ENCODE measurements at places on chromosomes 13 and 19.

- no peaks in the 10 kb centered on the region for H3K4me1 ChIP-seq
- no peaks in the 10 kb centered on the region for H3K36me3 ChIP-seq
- peak overlapping the region; percentile 30 for H3K4me3 ChIP-seq
Observed at GRCh38 chr13:98761126-98761985, 8.9 kb upstream of the SLC15A1 start.

DNA sequence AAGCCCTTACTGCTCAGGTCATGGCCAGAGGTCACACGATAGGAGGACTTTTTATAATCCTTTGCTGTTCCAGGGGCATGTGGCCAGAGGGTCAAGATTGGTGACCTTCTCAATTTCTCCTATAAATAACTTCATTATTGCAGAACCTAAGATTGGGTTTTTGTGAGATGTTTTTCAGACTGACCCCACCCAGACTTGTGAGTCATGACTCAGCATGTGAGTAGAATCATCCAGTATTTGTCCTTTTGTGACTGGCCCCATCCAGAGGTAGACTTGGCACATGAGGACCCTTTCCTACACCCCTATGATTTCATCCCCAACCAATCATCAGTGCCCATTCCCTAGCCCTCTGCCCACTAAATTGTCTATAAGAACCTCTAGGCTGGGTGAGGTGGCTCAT lies 84.5 kb upstream of the ABCC4 start:
- no peaks in the 10 kb centered on the region for H3K36me3 ChIP-seq
- H3K27me3 ChIP-seq: no peaks in the 10 kb centered on the region
- DNase-seq: no peak
- H3K4me3 ChIP-seq: no peak overlapping the region
- peaks cover 22% of the 10 kb centered on the region for H3K4me1 ChIP-seq
- H3K27ac ChIP-seq: no peak overlapping the region

GRCh38 chr13:113110048-113110851 lies 4.7 kb downstream of the F7 start:
- H3K27me3 ChIP-seq: no peaks in the 10 kb centered on the region
- no peaks in the 10 kb centered on the region for H3K36me3 ChIP-seq
- no peak overlapping the region for H3K27ac ChIP-seq

DNA sequence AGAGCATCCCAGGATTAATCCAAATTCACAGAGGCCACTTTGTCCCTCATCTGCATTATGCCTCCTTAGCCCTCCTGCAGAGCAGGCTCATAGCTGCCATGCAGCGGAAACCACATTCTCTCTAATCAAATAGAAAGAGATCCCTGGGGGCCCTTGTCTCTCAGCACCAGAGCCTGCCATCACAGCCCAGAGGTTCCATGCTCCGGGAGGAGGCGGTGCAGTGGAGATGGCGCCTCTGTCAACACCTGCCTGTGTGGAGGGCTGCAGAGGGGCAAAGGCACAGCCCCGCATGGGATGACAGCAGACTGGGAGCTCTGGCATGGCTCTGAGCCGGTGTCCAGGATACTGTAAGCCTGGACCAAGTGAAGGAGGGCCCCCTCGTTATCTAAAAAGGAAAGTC lies 111.3 kb downstream of the SLC7A1 start:
- H3K27me3 ChIP-seq: no peaks in the 10 kb centered on the region
- no peaks in the 10 kb centered on the region for H3K4me1 ChIP-seq
- H3K4me3 ChIP-seq: no peak overlapping the region
- no peak overlapping the region for H3K27ac ChIP-seq
- H3K36me3 ChIP-seq: no peaks in the 10 kb centered on the region

GRCh38 chr13:107395927-107396662 lies 819.2 kb downstream of the LIG4 start:
- no peaks in the 10 kb centered on the region for H3K27me3 ChIP-seq
- H3K27ac ChIP-seq: no peak overlapping the region
- no peaks in the 10 kb centered on the region for H3K4me1 ChIP-seq
- H3K4me3 ChIP-seq: no peak overlapping the region
- no peak for DNase-seq

DNA sequence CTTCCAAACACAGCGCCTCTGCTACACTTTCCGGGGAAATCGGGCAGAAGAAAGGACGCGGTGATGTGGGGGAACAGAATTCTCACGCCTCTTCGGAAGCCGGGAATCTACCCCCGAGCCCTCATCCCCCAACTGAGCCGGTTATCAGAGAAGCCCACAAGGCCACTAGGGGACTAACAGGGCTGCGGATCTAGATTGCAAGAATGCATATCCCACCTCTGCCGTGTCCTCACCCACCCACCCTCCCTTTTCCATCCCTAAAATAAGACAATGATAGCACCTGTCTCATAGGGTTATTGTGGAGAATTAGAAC lies 1.1 kb downstream of the IGFLR1 start:
- H3K4me1 ChIP-seq: peaks cover 31% of the 10 kb centered on the region
- H3K4me3 ChIP-seq: peak overlapping the region; percentile 66
- DNase-seq: no peak
- H3K36me3 ChIP-seq: no peaks in the 10 kb centered on the region
- H3K27ac ChIP-seq: peak overlapping the region; percentile 66

- H3K4me3 ChIP-seq: no peak overlapping the region
- H3K27ac ChIP-seq: no peak overlapping the region
- H3K4me1 ChIP-seq: peaks cover 15% of the 10 kb centered on the region
- H3K27me3 ChIP-seq: no peaks in the 10 kb centered on the region
Observed at GRCh38 chr13:43389983-43390382, 366.6 kb downstream of the DNAJC15 start.

DNA sequence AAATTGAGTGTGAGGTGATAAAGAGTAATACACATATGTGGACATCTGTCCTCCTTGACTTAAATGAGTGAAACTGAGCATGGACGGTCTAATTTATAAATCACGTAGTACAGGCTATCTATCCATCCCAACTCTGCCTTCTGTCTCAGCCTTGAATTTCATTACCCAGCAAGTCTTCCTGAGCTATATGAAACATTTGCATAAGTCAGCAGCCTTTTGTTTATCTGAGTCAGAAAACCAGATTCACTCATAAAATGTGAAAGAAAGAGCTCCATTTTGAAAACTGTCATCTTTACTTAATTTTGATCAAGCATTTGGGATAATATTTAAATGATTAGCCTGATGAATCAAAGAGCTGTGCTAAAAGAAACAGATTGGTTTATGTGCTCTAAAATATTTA lies 197.9 kb downstream of the LHFPL6 start:
- H3K27me3 ChIP-seq: no peaks in the 10 kb centered on the region
- no peaks in the 10 kb centered on the region for H3K36me3 ChIP-seq
- no peak overlapping the region for H3K27ac ChIP-seq
- no peak overlapping the region for H3K4me3 ChIP-seq
- H3K4me1 ChIP-seq: peaks cover 24% of the 10 kb centered on the region

GRCh38 chr13:113864273-113864890 lies 506 bp upstream of the GAS6 start:
- H3K36me3 ChIP-seq: no peaks in the 10 kb centered on the region
- no peaks in the 10 kb centered on the region for H3K27me3 ChIP-seq
- peak overlapping the region; percentile 63 for H3K4me3 ChIP-seq

DNA sequence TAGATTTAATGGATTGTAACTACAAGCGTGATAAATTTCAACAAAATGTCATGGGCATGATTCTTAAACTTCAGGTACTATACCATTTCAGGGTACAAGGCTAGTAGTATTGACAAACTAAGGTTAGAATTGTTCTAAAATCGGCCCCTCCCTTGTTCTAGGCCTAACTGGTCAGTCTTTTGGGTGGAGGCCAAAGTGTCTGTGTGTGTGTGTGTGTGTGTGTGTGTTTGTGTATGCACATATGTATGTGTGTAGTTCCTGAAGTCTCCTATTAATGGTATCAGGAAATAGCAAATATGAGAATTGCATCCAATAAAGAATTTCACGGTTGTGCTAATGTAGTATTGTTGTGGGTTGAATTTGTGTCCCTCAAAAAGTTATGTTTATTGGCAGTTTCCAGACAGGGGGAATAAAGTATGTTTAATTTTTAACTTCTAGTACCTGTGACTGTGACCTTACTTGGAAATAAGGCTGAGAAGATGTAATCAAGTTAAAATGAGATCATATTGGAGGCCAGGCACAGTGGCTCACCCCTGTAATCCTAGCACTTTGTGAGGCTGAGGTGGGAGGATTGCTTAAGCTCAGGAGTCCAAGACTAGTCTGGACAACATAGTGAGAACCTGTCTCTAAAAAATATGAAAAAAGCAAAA lies 119.2 kb downstream of the KLF5 start:
- no peak for DNase-seq
- H3K4me1 ChIP-seq: peaks cover 1% of the 10 kb centered on the region
- H3K4me3 ChIP-seq: no peak overlapping the region
- no peak overlapping the region for H3K27ac ChIP-seq
- H3K36me3 ChIP-seq: no peaks in the 10 kb centered on the region
- H3K27me3 ChIP-seq: no peaks in the 10 kb centered on the region

DNA sequence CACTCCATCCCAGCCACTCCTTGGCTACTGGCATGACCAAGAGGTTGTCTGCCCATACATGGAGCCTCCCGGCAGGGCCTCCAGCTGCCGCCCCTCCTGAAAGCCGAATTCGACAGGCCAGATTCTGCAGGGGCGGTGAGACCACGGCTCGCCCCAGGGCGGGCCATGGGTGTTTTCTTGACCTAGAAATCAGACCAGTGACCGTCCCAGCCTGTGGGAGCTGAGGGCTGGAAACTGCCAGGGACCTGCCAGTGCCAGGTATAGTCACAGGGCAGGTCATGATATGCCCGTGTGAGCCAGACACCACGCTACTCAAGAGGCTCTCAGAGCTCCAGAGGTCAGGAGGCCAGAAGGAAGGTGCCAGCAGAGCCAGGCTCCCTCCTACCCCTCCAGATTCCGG lies 16.8 kb downstream of the DAPK3 start:
- H3K27ac ChIP-seq: no peak overlapping the region
- peaks cover 16% of the 10 kb centered on the region for H3K36me3 ChIP-seq
- no peak for DNase-seq
- peaks cover 14% of the 10 kb centered on the region for H3K4me1 ChIP-seq
- H3K4me3 ChIP-seq: no peak overlapping the region
- H3K27me3 ChIP-seq: no peaks in the 10 kb centered on the region

DNA sequence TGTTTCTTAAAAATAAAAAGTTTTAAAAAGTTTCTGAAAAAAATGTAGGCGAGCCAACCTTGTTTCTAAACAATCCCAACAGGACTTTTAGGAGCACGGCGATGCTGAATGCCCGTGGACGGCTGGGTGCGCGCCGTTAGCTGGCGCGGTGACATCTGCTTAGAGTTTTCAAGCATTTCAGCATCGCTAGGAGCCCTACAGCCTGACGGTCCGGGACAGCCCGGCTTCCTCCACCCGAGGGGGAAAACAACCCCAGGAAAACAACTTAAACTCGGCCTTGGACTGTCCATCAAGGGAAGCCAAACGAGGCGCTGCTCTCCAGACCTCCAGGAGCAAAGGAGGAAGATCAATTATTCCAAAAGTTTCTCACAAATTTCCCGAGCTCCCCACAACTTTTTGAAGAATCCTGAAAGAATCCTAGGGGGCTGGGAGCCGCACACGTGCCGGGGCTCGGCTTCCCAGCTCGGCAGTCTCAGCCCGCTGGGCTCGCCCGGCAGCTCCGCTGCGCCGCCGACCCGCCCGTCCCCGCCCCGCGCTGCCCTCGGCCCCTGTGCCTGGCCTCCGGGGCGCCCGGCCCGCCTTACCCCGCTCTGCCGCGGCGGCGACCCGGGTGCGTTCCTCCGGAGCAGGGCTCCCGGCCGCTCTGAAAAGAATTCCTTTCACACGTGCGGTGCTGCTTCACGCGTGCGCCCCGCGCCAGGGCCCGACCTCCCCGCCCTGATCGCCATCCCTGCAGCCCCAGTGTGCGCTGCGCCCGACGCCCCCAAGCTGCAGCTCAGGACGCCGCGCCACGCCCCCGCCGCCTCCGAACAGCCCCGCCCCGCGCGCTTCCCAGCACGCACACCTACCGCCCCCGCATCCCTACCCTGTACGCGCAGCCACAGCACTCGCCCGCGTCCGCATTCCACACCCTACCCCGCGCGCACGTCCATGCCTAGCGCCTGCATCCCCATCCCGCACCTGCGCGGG lies at the start of gene GJA3:
GJA3 (minus strand) TSS at position 747 of the 969 bp plus-strand sequence. CDS start 17,764 bp downstream, outside the sequence.
- no peaks in the 10 kb centered on the region for H3K36me3 ChIP-seq
- no peaks in the 10 kb centered on the region for H3K27me3 ChIP-seq
- no peak for DNase-seq
- no peak within 1 kb of the TSS for H3K27ac ChIP-seq
- peak within 1 kb of the TSS; percentile 40 for H3K4me3 ChIP-seq

DNA sequence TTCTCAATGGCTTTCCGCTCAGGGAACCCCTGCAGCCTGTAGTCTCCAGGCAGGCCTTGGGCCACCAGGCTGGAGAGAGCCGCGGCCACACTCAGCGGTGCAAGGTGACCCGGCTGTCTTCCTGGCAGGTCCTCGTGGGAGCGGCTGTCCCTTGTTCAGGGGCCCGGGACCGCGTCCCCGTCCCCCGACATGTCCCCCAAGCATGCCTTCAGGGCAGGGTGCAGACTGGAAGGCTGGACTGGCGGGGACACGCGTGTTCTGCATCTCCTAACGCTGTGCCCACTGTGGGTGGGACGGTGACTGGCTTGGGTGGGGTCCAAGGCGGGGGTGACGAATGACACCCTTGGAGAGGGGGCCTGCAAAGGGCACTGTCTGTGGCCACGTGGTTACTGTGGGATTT lies 93.6 kb downstream of the WTIP start:
- DNase-seq: peak; percentile 64
- H3K4me1 ChIP-seq: peaks cover 5% of the 10 kb centered on the region
- H3K27ac ChIP-seq: no peak overlapping the region

GRCh38 chr13:30340331-30341250 lies 33.2 kb upstream of the KATNAL1 start:
- no peaks in the 10 kb centered on the region for H3K27me3 ChIP-seq
- peaks cover 60% of the 10 kb centered on the region for H3K4me1 ChIP-seq
- H3K27ac ChIP-seq: peak overlapping the region; percentile 90
- no peaks in the 10 kb centered on the region for H3K36me3 ChIP-seq

GRCh38 chr19:10118960-10119359 lies 739 bp downstream of the EIF3G start:
- H3K4me1 ChIP-seq: peaks cover 35% of the 10 kb centered on the region
- peak overlapping the region; percentile 75 for H3K4me3 ChIP-seq
- peaks cover 37% of the 10 kb centered on the region for H3K36me3 ChIP-seq
- no peak for DNase-seq
- H3K27ac ChIP-seq: peak overlapping the region; percentile 75

DNA sequence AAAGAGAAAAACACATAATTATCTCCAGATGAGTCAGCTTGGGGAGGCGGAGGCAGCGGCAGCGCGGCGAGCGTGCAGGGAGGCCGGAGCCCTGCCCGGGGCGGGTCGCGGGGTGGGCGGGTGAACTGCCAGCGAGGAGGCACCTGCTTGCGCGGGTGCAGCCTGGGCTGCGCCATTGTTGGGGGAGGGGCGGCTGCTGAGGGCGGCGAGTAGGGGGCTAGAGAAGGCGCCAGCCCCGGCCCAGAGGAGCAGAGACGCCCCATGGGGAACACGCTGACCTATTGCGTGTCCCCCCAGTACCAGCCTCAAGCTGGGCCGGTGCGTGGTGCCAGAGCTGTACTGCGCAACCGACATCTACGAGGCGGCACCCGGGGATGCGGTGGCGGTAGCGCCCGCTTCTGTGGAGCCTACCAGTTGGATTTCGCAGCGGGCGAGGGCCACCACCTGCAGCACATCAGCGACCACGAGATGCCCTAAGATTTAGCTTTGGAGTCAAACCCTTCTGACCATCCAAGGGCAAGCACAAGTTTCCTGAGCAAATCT lies 16.7 kb downstream of the ZNF100 start:
- H3K36me3 ChIP-seq: peaks cover 32% of the 10 kb centered on the region
- no peak overlapping the region for H3K4me3 ChIP-seq
- no peaks in the 10 kb centered on the region for H3K4me1 ChIP-seq
- H3K27me3 ChIP-seq: no peaks in the 10 kb centered on the region
- no peak for DNase-seq

GRCh38 chr19:15062036-15062435 lies 12.8 kb downstream of the CASP14 start:
- H3K36me3 ChIP-seq: no peaks in the 10 kb centered on the region
- no peak overlapping the region for H3K4me3 ChIP-seq
- H3K4me1 ChIP-seq: no peaks in the 10 kb centered on the region
- H3K27ac ChIP-seq: no peak overlapping the region

GRCh38 chr19:803686-804418 lies 6.6 kb downstream of the PTBP1 start:
- DNase-seq: no peak
- no peak overlapping the region for H3K27ac ChIP-seq
- H3K36me3 ChIP-seq: no peaks in the 10 kb centered on the region
- H3K4me3 ChIP-seq: no peak overlapping the region
